ENCODE measurements at places on chromosomes 11 and 22.
A peak's percentile ranks its signal among the peaks of the same experiment; 100 is the strongest.

- peak; percentile 25 for DNase-seq
Measured at GRCh38 chr22:20551805-20552442, 44.5 kb downstream of the MED15 start.

GRCh38 chr22:20088263-20088648, 8.2 kb downstream of the DGCR8 start:
- DNase-seq: no peak

DNA sequence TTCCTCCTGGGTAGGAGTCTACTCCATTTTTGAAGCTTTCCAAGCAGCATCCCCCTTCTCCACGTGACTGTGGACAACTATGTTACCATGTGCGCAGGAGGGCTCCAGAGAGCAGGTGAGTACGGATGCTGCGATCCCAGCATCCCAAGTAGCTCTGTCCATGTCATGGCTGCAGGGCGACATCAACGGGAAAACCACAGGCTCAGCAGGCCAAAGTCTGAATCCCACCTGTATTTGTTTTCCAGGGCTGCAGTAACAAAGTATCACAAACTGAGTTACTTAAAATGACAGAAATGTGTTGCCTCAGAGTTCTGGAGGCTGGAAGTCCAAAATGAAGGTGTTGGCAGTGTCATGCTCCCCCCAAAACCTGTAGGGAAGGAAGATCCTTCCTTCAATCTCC, 40.3 kb downstream of the MCHR1 start:
- DNase-seq: no peak

- peak; percentile 70 for DNase-seq
Measured at GRCh38 chr11:68843703-68844312, 2.1 kb upstream of the CPT1A start.

- no peak for DNase-seq
Measured at GRCh38 chr11:47034091-47034490, 97.5 kb downstream of the CSTPP1 start.

DNA sequence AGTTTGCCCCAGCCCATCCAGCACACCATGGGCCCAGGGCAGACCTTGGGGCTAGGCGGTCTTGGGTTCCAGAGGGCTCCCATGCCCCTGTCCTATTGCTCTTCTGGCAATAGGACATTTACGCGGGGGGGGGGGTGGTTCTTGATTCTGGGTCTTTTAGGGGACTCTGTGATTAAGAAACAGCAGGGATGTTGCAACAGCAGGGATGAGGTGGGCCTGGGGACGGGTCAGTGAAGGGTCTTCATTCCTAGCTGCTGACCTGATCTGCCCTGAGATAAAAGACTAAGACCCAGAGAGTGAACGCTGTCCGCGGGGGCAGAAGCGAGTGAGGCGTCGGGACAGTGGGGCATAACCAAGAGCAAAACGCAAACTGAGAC, 418 bp upstream of the ADAMTS15 start:
- DNase-seq: no peak

GRCh38 chr11:128502726-128503125, 84.6 kb downstream of the ETS1 start:
- no peak for DNase-seq

- DNase-seq: no peak
Measured at GRCh38 chr11:106222626-106223025, 145.2 kb downstream of the AASDHPPT start.

DNA sequence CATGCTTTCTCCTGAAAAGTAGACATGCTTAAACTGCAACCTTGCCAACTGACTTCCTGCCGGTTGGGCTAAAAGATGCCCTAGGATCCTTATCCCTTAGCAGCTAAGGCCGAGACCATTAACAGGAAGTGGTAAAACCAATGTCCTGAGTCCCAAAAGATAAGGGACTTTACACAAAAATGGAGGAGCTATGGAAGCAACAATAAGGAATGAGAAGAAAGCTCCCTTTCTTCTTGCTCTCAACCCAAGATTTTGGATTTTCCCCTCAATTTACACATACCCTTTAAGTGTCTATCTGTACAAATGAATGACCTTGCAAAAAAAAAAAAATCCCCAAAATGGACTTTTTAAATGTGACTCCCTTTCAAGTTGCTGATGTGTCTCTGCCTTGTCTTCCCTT, 11.1 kb downstream of the MRPL17 start:
- DNase-seq: no peak

GRCh38 chr22:30695351-30695851, 727 bp downstream of the OSBP2 start:
- DNase-seq: no peak

DNA sequence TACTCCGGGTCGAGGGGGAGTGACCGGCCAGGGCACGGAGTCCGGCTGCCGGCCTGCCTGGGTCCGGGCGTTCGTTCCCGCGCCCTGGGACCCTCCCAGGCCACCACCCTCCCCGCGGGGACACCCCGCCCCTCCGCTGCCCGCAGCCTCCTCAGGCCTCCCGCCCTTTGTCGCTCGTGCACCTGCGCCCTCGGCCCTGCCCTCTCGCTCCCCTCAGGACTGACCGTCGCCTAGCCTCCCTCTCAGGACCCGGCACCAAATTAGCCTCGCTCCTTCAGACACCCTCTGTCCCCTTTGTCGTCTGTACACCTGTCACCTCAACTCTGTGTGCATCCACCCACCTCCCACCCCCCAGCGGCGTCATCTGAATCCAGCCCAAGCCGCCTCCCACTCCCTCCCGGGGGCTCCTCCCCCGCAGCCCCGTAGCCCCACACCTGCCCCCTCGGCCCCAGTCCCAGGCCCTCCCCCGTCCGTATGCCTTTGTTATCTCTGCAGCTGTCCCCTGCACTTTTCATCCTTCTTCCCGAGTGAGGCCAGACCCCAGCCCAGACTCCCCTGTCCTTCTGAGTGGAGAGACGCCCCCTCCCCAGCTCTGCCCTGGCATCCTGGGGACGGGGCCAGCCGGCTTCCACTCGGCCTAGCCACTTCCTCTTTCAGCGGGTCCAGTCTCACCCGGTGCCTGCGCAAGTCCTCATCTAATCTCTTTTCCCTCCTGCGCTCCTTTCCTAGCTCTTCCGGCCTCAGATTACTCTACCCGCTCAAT, 643 bp downstream of the TIGD3 start:
- peak; percentile 56 for DNase-seq

DNA sequence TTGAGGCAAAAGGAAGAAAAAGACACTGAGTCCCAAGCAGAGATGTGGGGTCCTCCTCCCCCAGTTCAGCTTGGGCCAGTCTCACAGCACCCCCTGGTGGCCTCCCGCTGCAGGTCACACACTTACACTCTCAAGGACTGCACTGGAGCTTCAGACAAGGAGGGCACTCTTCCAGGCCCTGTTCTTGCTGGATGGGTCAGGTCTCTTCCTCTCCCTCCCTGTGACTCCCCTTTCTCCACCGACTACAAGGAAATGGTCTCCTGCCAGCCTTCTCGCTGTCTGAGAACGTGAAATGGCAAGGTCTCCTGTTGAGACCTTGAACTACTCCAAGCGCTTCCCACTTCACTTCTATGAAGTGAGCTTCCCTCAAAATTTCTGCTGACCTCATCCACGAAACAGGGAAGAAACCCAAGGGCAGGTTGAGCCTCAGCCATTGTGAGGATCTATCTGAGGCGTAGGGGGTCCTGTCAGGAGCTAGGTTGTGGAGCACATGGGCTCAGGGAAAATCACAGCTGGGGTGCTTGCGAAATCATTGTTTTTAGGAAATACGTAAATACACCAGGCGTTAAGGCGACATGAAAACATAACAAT, 11.2 kb upstream of the IGLL1 start:
- peak; percentile 46 for DNase-seq

GRCh38 chr11:27291302-27291889, 71.6 kb downstream of the CCDC34 start:
- no peak for DNase-seq

DNA sequence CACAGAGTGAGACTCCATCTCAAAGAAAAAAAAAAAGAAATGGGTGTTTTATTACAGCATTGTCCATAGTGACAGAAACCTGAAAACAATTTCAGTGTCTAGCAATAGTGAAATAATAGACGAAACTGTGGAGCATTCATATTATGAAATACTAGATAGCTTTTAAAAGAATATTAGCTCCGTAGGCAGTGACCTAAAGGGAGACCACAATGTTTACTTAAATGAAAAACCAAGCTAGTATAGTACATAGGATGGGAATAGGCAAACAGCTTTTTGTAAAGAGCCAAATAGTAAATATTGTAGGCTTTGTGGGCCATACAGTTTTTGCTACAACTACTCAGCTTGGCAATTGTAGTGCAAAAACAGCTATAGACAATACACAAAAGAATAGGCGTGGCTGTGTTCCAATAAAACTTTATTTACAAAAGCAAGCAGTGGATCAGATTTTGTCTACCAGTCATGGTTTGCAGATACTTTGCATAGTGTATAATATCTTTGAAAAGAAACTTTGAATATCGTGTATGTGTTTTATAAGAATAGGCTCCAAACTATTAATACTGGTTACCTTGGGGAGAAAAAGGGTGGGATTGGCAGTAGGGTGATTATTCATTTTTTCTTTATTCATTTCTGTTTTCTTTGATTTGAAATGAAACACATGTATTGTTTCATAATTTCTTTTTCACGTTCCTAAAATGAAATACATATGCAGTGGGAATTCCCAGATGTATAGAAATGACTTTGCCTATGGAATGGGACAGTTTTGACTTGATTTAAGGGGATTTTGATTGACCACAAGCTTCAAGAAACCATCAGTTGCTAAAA, 50.7 kb downstream of the PRR5L start:
- DNase-seq: no peak

GRCh38 chr11:35803115-35803514, 140.5 kb downstream of the TRIM44 start:
- no peak for DNase-seq

- DNase-seq: no peak
Measured at GRCh38 chr22:43860126-43860525, 2.2 kb downstream of the SULT4A1 start.

DNA sequence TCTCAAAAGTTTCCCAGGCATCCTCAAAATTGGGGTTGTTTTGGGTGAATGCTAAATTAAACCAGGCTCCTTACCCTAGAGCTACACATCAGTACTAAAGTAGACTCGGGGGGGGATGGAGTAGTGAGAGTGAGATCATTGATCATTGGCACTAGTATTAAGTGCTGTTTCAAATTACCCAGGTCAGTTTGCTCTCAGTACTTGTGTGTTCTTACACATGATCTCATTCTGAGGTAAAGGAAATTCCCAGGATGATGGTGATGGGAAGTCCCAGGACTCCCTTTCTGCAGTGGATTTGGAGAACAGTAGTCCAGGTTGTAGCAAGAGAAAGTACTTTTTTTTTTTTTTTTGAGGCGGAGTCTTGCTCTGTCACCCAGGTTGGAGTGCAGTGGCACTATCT, 12.5 kb downstream of the RBM4 start:
- DNase-seq: no peak

GRCh38 chr11:72614381-72614780, 59.8 kb downstream of the PDE2A start:
- no peak for DNase-seq

GRCh38 chr11:9386901-9387300, 2.4 kb downstream of the IPO7 start:
- DNase-seq: no peak

DNA sequence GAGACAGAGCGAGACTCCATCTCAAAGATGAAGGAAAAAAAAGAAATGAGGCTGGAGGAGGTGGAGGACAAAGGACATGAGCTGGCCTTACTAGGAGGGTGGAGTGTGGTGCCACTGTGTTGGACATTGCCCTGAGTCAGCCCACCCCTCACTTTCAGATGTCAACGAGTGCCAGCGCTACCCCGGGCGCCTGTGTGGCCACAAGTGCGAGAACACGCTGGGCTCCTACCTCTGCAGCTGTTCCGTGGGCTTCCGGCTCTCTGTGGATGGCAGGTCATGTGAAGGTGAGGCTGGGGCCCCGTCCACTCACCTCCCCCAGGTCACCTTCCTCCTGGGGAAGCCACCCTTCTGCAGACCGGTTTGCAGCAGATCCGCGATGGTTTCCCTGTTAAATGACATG, 40.6 kb downstream of the FBLN1 start:
- DNase-seq: no peak

- DNase-seq: peak; percentile 87
Measured at GRCh38 chr11:61041755-61042518, 60.4 kb upstream of the CD5 start.

- no peak for DNase-seq
Measured at GRCh38 chr11:1653541-1654387, 24.2 kb downstream of the KRTAP5-5 start.

DNA sequence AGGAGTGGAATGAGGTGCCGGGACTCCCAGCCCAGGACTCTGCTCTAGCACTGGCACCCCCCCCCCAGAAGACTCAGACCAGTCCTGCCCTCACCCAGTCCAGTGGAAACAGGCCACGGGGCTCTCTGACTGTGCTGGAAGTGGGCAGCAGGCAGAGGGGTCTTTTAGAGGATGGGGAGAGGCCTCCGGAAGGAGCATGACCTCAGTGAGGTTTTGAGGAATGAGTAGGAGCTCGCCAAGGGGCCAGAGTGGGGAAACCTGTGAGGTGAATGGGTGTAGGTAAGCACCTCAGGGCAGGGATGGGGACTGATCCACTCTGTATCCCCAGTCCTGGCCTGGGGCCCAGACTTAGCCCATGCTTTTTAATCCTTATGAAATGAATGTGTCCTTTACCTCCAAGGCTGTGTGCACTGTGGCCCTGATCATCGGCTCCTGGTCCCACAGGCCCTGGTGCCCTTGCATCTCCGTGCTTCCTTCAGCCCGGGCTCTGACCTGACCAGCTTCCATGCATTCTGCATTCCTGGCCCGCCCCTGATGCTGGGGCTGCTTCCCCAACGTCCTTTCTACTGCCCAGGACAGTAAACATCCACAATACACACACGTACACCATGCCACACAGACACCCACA, 24.4 kb upstream of the RFPL3 start:
- no peak for DNase-seq

DNA sequence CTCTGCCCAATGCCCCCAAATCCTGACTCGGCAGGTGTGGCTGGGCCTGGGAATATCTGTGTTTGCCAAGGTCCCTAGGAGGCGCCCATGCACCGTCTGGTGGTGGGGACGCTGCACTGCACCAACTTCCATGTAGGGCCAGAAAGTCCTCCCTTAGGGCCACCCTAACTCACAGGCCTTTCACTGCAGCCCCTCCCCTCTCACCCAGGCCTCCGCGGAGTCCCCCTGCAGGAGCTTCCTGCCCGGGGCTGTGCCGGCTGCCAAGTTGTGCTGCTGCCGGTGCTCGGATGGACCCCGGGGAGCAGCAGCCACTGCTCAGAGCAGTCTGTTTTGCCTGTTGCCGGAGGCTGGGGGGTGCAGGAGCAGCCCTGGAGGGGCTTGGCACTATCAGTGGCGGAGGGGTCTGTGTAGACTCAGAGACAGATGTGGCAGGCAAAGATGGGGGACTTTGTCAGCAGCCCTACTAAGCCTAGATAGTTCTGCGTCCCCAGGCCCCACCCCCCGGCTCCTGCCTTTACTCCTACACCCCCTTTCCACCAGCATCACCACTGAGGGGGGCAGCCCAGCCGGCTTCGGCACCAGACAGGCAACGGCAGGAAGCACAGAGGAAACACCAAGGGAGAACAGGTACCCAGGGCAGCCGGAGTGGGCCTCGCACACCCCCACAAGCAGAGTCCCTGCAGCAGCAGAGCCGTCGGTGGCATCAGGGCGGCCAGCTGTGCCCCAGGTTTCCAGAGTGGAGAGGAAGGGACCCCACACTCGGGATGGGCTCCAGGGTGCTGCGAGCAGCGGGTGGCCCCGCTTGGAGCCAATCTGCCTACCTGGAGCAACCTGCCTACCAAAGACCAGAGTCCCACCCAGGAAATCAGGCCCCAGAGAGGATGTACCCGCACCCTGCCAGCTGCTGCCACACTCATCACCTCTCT, 124.3 kb downstream of the TRIM29 start:
- no peak for DNase-seq

- DNase-seq: no peak
Measured at GRCh38 chr11:113781682-113782081, 2.1 kb downstream of the CLDN25 start.

All from CD4-positive, alpha-beta T cell treated with Interferon gamma for 1 hour (primary cell).